RCC 7860 (cell line): ENCODE measurements at places on chromosomes 7 and 10.

DNA sequence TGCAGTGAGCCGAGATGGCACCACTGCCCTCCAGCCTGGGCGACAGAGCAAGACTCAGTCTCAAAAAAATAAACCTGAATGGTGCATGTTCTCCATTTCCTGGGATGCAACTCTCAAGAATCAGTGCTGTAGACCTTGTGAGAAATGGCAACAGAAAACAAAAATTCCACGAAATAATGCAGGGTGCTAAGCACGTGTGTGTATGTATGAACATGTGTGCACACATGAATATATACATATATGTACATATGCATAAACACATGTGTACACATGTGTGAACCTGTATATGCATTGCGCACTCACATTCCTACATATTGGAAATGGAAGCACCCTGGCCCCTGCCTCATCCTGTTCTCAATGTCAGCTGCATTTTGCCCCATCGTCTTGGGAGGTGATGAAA lies 548.5 kb downstream of the TCERG1L start:
- no peak for DNase-seq

GRCh38 chr7:34091321-34091917 lies 186.1 kb downstream of the BMPER start:
- peak; percentile 35 for DNase-seq

- no peak for DNase-seq
Measured at GRCh38 chr10:75982611-75983369, 551.4 kb downstream of the LRMDA start.

GRCh38 chr7:82745820-82746219 lies 302.2 kb upstream of the CACNA2D1 start:
- DNase-seq = no peak

GRCh38 chr10:69364232-69364940 lies 52.3 kb downstream of the TACR2 start:
- DNase-seq = no peak

- no peak for DNase-seq
Measured at GRCh38 chr7:11701829-11702560, 130.0 kb downstream of the THSD7A start.
